ENCODE measurements at places on chromosomes 3 and 15.

DNA sequence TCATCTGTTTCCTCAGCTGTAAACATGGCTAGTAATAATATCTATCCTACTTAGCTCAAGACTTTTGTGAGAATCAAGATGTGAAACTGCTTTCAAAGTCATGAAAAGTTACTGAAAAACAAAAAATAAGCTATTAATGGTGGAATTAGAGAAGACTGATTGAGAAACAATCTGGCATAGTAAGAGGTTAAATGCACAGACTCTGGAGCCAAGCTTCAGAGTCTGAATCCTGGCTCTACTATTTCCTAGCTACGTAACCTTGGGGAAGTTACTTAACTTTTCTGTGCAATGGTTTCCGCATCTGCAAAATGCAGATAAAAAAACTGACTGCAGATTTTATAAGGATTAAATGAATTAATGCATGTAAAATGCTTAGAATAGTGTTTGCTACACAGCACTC lies 28.8 kb downstream of the LRRFIP2 start:
- peak; percentile 75 for DNase-seq

DNA sequence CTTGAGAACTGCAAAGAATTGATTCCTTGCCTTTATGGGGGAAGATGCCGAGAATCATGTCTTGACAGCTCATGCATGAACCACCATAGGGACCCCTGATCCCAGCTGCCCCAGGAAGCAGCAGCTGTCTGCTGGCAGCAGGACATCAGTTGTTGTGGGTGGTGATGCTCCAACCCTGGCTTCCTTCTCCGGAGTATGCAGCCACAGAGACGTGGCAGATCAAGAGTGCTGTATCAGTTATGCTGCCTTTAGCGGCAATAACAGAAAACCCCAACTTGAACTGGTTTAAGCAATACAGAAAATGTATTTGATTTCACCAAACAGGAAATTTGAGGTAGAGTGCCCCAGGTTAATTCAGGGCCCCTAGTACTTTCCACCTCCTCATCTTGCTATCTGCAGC lies 92.2 kb upstream of the TNFAIP8L3 start:
- DNase-seq, result peak; percentile 63

DNA sequence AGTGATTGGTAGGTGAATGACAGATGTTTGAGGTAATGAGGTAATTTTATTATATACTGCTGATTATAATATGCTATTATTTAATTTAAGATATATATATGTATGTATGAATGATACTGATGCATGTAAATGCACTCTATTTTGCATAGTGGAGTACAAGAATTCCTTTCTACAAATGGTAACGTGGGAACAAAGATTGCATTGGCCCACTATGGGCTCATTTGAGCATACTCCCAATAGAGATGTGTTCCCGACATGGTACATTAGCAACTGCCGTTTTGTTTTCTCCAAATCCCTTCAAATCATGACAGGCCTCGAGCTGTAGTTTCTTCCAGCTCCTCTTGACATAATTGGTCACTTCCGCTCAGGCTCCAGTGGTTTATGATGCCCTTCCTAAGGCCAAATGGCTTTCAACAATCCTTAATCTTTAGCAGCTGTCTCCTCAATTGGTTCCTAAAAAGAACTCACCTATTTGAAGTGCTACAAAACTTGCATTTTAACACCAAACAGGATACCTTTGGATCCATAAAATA lies 266.1 kb downstream of the ADAMTSL3 start:
- DNase-seq, result no peak

GRCh38 chr3:58345457-58345856 lies 12.8 kb downstream of the PXK start:
- no peak for DNase-seq

DNA sequence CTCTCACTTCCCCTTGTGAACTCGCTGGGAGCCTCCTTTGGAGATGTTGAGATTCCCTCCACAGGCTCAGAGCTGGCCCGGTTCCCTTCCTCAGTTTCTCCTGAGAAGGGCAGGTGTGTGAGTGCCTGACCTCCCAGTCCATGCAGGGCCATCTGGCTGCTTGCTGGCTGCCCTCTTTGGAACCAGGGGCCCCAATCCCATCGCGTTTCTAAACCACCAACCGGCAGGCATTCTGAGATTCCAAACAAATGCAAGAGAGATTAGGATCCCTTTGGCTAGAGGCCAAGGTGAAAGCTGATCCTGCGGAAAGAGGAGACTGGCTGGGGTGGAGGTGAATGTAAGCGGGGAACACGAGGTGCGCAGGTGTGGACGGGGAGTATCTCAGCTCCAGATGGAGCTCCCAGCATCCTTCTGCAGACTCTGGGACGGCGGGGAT lies 2.9 kb upstream of the PRRT3 start:
- DNase-seq, result no peak

DNA sequence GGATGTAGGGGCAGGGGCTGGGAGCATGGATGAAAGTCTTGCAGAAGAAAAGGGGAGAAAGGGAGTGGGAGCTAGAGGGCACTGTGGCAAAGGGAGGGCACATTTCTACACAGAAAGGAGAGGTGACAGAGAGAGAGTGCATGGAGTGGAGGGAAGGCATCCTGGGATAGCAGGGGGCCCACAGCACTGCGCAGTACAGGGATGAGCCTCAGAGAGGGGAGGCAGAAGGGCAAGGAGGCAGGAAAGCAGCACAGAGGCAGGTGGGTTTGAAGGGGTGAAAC lies 5.4 kb downstream of the STOML1 start:
- DNase-seq, result no peak

- DNase-seq, result peak; percentile 32
Observed at GRCh38 chr3:122397201-122397600, 13.2 kb downstream of the FAM162A start.

- no peak for DNase-seq
Observed at GRCh38 chr3:42213417-42213816, 52.6 kb downstream of the CCK start.

DNA sequence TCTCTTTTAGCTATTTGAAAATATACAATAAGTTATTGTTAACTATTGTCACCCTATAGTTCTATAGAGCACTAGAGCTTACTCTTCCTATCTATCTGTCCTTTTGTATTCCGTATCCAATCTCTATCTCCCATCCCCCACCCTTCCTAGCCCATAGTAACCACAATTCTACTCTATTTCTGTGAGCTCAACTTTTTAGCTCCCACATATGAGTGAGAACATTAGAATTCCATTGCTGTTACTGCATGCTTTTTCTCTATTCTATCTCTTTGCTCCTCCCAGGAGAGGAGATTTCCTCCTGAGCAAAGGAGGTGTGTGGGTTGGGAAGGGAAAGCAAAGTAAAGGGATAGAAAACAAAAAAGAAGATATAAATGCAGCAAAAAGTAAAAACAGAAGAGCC lies 105.6 kb upstream of the SLC4A7 start:
- no peak for DNase-seq

DNA sequence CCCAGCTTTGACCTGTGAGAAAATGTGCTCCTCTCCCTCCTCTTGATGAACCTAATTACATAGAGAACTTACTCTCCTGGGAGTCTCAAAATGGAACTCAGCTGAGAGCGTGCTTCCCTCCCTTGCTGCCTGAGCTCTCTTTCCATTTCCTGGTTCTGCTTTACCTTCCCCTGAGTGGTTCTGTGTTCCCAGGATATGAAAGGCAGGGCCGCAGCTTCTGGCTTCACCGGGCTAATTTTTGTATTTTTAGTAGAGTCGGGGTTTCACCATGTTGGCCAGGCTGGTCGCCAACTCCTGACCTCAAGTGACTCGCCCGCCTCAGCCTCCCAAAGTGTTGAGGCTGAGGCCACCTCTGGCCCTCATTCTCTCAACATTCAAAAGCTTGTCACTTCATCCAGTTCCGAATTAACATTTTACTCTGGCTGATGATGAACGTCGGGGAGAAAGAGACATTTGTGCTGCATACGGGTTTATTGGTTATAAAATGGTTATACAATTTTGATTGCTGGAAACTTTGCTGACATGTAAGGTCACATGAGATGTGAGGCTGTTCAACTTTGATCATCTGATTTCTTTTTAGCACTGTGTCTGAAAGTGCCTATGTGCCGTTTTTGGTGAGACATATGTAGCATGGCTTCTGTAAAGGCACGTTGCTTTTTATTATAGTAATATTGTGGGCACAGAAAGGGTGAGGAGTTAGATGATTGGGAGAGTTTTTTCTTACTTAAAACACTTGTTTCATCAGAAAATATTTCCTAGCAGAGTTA lies 6.6 kb downstream of the PLS1 start:
- DNase-seq, result no peak

DNA sequence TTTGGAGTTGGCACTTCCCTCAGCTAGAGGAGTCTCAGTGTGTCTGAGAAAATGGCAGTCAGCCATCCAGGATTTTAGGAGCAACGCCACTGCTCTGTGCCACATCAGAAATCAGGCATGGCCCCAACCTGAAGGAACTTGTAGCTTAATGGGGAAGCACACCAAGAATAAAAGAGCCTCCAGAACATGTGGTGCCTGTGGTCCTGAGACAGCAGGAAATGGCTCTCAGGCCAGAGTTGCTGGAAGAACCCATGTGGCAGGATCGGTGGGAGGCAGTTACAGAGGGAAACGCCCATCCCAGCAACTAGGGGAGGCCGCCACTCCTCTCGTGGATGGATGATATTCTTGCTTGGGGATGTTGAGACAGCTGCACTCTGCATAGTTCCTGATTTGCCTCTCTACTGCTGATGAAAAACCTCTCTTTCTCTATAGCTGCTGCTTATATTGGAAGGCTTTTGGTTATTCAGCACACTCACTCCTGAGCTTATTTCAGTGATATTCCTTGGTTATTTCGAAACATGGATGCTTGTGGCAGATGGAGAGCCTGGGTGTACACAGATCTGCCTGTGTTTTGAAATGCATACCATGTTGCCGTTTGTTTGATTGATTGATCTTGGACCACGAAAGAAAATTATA lies 52.4 kb downstream of the KLHL25 start:
- no peak for DNase-seq

DNA sequence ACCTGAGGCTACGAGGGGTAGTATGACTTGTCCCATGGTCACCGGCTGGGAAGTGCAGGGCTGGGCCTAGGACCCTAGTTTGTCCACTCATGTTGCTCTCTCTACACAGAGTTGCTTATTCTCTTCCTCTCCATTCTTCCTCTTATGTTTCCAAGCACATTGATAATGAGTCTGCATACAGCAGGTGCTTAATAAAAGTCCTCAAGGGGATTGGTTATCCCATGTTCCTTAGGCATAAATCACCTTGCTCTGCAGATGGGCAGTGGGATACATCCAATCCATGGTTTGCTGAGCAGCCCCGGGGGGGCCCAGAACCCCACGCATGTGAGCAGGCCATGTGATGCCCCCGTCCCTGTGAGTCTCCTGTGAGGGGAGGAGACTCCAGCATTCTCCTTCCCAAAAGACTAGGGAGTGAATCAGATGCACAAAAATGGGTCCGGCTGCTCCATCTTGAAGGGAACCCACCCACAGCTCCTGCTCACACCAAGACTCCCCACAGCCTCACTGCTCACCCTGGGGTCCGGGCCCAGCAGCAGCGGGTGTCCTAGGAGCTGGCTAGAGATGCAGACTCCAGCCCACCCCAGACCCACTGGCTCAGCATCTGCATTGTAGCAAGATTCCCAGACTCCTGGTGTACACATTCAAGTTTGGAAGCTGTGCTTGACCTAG lies 139.9 kb downstream of the NUP210 start:
- no peak for DNase-seq

DNA sequence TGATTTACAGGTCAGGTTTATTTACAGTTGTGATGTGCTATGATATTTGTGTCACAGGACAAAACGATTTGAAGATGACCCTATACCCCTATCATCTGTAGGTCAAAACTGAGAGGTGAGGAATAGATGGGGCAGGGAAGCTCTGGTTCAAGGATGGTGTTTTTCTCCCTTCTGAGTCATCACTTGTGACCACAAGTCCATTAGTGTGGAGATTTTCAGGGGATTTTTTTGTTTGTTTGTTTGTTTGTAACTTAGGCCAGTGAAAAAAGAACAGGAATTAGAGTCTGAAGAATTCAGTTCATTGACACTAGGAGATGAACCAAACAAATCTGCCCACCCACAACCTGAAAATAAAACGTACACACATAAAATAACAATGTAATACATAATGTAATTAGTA lies 62.7 kb upstream of the FAM98B start:
- DNase-seq, result peak; percentile 30

- peak; percentile 88 for DNase-seq
Observed at GRCh38 chr3:45043728-45044299, 17.7 kb downstream of the CLEC3B start.

DNA sequence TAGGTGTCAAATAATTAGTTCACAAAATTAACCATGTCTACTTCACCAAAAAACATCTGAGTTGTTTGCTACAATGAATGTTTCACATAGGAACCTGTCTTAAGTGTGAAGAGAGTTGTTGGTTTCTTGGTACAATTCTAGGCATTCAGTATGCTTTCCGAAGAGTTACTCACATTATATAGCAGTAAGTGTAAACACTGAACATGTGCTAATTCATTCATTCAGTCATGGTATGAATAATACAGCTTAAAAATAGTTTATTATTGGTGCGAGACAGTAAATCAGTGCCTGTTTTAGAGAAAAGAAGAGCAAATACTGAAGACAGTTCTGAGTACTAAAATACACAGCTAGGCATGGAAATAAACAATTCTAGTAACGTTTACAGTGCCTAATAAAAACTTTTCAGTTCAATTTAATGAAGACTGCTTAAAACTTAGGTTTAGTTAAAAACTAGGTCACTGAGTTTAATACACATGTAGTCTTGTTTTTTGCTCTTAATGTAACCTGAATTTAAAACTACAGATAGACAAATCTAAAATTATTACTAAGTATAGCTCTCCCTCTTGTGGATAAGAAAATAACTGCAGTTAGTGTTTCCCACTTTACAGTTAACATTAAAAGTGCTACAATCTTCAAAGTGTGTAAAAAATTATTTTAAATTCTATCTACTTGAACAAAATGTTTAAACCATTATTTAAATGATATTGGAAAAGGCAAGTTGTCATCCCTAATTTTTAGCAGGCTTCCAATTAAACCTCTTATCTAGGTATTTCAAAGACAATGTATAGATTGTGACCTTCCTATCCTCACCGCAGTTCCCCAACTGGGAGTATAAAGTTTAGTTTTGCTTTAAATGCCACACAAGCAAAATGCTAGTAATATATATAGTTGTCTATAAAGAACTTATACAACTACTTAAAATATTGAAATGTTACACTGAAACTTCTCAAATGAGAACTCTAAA lies 20.1 kb upstream of the ZCWPW2 start:
- peak; percentile 54 for DNase-seq

GRCh38 chr3:122992676-122993075 lies 34.9 kb downstream of the SEMA5B start:
- DNase-seq, result no peak

- no peak for DNase-seq
Observed at GRCh38 chr3:96813820-96814650, at the start of gene EPHA6. TSS of gene EPHA6 (plus strand) at chr3:96814594.

DNA sequence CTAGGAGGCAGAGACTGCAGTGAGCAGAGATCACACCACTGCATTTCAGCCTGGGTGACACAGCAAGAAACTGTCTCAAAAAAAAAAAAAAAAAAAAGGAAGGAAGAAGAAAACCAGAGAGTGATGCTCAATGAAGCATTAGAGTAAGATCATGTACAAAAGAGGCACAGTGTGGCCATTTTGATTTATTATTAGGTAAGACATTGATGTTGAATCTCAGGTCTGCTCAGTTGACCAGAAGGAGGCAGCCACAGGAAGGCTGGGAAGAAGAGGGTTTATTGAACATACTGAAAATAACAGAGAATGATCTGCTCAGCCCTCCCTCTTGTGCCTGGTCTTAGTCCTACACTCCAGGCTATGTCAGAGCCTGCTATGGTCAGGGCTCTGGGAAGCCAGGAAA lies 15.6 kb downstream of the LRRK1 start:
- DNase-seq, result peak; percentile 30

- DNase-seq, result no peak
Observed at GRCh38 chr3:169028716-169029115, 634.8 kb downstream of the MECOM start.
